ENCODE measurements at places on chromosomes 2 and 18.

DNA sequence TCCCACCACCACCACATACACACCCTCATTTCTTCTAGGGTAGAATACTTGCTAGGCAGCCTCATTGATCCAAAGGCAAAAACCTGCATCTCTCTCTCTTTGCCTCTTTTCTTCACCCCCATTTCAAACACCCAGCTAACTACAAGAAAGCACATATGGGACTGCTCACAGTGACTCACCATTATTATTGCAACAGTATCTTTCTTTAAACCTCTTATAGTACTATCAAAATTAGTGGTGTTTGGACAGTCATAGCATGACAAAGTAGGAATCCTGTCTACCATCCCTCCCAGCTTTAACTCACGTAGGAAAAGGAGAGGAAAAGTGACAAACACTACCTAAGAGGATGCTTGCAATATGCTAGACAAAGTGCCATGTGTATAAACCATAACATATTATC is 422.5 kb upstream of the CRIM1 start:
- DNase-seq, result no peak

- DNase-seq, result no peak
Measured at GRCh38 chr2:196284866-196285557, 113.6 kb upstream of the STK17B start.

DNA sequence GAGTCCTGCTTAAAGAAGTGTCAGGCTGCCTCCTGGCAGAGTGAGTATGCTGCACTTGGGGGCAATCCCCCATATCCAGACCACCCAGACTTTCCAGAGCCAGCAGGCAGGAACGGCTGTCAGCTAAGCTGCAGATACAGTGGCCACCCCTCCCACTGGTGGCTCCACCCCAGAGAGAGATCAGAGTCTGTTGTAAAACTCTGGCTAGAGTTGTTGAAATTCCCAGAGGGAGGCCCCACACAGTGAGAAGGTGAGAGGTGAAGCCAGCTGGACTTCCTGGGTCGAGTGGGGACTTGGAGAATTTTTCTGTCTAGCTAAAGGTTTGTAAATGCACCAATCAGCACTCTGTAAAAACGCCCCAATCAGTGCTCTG is 533.8 kb upstream of the ACVR2A start:
- DNase-seq, result no peak

GRCh38 chr2:215790523-215791421 is 222.6 kb downstream of the MREG start:
- DNase-seq, result no peak

GRCh38 chr2:27779417-27780055 is 8.0 kb downstream of the MRPL33 start:
- DNase-seq, result no peak

DNA sequence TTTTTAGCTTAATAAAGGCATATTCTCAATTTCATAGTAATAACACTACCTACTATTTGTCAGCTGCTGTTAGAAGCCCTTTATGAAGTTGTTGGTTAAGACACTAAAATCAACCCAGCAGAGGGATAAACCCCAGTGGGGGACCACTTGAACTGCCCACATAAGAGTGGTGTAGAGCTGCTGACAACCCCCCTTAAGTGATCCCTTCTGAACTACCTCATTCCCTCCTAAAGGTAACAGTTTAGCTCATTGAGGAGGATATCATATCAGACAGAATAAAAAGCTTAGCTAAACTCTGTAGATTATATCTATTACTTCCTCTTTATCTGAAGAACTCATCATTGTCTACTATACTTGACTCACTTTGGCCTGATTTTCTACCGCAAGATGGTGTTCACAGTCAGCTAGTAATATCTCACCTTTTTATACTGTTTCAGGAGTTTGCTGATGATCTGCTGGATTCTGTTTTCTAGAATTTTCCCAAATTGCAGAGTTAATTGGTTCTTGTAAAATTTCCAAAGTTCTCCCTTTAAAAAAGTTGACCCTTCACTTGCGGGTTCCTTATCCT is 16.2 kb downstream of the GALM start:
- no peak for DNase-seq

- no peak for DNase-seq
Measured at GRCh38 chr2:207472343-207473048, 57.3 kb upstream of the CREB1 start.

DNA sequence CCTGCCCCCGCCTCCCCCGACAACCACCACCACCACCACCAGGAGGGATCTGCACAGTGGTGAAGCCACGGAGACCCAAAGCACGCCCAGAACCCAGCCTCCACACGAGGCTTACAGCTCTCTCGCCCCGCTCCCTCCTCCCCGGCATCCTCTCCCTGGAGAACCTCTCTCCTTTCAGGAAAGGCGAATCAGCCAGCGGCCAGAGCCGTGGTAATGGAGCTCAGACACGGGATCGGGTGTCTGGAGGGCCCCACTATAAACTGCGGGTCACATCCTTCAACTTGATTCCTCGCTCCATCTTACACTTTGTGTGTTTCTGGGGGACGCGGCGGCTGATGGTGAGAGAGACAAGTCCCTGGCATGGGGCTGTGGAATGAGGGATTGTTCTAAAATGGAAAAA is 271.5 kb upstream of the SIX2 start:
- DNase-seq, result no peak

DNA sequence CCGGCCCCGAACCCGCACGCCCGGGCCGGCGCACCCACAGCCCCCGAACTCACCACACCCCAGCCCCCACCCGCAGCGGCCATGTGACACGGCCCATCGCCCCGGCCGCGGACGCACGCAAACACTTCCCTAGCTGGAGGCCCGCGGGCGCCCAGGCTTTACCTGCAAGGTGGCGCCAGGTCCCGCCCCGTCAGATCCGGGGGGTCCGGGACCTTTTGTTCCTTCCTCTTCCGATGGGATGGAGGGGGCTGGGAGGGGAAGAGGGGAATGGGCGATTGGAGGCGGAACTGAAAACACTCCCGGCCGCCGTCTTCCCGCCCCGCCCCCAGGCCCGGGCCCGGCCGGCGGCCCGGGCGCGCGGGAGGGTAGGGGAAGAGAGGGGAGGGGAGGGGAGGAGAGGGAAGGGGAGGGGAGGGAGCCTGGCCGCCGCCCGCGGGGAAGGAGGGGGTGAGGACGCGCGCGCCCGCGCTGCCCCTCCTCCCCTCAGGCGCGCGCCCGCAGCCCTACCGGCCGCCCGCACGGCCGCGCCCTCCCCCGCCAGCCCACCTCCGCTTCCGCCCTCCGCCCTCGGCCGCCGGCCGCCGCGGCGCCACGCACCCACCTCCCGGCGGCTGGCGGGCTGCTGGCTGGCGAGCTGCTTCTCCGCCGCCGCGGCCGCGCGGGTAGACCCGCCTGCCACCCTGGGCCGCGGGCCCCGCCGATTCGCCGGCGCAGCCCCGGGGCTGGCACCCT is at the start of gene SMAD2:
Gene SMAD2, minus strand, starts transcription at position 461 of the 732 bp plus-strand sequence. CDS start 33,903 bp downstream, outside the sequence.
- DNase-seq, result peak; percentile 72

- no peak for DNase-seq
Measured at GRCh38 chr2:220300806-220301205, 673.4 kb downstream of the SLC4A3 start.

DNA sequence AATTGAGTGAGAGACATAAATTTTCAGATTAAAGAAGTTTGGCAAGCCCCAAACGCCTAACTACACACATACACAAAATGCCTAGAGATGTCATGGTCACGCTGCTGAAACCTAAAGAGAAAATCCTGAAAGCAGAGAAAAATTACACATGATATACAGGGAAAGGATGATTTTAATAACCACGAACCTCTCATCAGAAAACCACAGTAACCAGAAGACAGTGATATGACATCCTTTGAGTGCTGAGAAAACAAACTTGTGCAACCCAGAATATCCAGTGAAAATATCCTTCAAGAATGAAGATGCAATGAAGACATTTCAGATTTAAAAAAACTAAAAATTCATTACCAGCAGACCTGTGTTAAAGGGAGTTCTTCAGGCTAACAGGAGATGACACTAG is 122.4 kb upstream of the LMAN1 start:
- no peak for DNase-seq

GRCh38 chr2:172829229-172829628 is 93.6 kb downstream of the RAPGEF4 start:
- DNase-seq, result no peak

DNA sequence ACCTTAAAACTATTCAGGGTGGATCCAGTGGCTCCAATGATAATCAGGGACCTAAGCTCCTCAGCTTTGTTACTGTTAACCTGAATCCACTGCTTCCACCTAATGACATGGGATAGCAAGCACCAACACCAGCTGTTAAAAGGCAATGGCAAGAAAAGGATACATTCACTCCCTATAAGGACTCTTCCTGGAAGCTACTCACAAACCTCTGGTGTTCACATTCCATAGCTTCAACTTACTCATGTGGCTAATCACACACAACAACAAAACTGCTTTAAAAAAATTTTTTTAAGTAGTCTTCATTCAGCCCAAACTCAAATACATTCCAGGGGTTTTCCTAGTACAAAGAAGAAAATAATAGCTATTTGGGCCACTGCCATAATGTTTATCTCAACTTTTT is 24.5 kb downstream of the ROCK2 start:
- no peak for DNase-seq

- DNase-seq, result no peak
Measured at GRCh38 chr2:236047886-236048540, 120.2 kb downstream of the GBX2 start.

DNA sequence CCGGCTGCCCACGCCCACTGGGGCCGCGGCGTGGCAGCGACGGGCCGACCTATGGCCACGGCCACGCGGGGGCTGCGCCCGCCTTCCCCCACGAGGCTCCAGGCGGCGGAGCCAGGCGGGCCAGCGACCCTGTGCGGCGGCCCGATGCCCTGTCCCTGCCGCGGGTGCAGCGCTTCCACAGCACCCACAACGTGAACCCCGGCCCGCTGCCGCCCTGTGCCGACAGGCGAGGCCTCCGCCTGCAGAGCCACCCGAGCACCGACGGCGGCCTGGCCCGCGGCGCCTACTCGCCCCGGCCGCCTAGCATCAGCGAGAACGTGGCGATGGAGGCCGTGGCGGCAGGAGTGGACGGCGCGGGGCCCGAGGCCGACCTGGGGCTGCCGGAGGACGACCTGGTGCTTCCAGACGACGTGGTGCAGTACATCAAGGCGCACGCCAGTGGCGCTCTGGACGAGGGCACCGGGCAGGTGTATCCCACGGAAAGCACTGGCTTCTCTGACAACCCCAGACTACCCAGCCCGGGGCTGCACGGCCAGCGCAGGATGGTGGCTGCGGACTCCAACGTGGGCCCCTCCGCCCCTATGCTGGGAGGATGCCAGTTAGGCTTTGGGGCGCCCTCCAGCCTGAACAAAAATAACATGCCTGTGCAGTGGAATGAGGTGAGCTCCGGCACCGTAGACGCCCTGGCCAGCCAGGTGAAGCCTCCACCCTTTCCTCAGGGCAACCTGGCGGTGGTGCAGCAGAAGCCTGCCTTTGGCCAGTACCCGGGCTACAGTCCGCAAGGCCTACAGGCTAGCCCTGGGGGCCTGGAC is 253.2 kb downstream of the GLI2 start:
- DNase-seq, result no peak

GRCh38 chr18:76376225-76376624 is 118.8 kb downstream of the ZNF516 start:
- no peak for DNase-seq

GRCh38 chr18:9704233-9705118 is 3.6 kb upstream of the RAB31 start:
- DNase-seq, result no peak

DNA sequence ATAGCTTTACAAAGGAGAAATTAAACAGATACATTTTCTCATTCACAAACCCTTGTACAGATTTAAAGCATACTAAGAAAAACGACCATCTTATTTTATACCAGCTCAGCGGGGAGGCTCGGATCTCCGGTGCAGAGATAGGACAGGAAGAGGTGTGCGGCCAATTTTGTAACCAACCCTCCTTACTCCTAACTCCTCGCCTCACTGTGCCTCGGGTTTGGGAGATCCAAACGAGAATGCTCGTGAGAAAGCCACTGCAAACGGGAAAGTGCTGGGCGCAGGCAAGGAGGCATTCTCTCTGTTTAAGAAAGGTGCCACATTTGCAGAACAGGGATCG is 1.2 kb downstream of the KDSR start:
- no peak for DNase-seq

DNA sequence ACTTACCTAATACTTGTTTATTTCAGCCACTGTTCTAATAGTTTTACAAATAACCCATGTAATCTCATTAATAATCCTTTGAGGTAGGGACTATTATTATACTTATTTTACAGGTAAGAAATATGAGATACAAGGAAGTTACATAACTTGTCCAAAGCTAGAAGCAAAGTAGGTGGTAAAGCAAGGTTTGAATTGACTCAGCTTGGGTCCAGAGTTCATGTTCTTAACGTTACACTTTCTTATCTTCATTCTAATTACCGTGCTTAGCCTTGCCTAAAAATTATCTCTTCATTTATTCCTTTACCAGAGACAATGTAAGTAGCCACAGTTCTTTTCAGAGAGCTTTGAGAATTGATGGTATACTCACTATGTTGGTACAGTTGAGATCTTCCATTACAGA is 743.6 kb downstream of the KCNJ3 start:
- no peak for DNase-seq

DNA sequence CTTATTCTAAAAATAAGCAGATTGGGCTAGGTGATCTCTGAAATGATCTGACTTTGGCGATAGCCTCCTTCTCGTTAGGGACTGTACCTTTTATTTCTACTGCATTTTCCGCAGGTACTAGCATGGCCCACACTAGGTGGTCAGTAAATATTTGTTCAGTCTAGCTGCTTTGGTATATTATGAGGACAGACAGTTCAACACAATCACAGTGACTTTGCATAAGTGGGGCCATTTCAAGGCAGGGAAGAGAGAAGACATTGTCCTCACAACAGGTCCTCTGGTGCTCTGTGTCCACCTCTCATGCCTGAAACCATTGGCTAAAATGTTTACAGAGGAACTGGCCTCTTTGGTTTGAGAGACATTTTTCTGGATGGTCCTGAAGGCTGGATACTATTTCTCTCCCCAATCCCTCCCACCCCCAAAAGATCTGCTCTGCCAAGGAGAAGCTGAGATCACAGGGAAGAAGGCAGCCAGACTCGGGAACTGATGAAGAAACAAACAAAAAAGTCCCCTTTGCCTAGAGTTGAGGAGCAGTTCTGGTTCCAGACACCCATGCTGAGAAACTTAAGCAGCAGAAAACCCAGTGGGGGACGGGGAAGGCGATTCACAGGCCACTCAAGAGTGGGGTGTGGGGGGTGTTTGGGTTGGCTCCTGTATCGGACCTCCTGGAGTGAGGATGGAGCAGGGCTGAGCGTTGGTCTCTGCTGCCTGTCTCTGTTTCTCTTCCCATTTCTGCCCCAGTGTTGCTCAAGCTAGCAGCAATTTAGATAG is 2.9 kb upstream of the TNP1 start:
- DNase-seq, result no peak

GRCh38 chr2:219309278-219309677 is at the start of gene PTPRN:
Gene PTPRN, minus strand, starts transcription at chr2:219309401. Its CDS starts 69 bp downstream, at chr2:219309332.
- DNase-seq, result no peak

DNA sequence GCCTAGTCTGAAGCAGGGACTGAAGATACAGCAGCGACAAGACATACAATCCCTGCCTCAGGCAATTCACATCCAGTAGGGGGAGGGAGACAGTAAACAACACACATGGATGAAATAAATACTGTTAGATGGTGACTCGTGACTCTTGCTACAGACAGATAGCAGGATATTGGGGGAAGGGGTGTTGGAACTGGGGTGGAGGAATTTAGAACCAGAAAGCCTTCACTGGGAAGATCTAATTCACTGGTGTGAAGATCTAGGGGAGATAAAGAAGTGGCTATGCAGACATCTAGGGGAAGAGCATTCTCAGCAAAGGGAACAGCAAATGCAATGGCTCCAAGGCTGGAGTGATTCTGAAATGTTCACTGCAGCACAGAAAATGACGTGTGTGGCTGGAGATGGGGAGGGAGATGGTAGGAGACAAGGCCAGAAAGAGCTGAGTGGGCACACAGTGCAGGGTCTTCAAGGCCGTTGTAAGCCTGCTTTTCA is 52.6 kb upstream of the TMEM163 start:
- DNase-seq, result no peak

GRCh38 chr2:203878063-203878462 is 10.5 kb downstream of the CTLA4 start:
- DNase-seq, result no peak

Data from stimulated activated CD4-positive, alpha-beta T cell treated with anti-CD3 and anti-CD28 coated beads, Interleukin-1b, Interleukin-23, amount 100 ng/mL, for 4 hours (primary cell).